Hematopoietic multipotent progenitor cell treated with erythropoietin and hydrocortisone succinate and interleukin-3 and kit ligand, for 8 days (in vitro differentiated cells): ENCODE measurements at places on chromosomes 3 and 15.

DNA sequence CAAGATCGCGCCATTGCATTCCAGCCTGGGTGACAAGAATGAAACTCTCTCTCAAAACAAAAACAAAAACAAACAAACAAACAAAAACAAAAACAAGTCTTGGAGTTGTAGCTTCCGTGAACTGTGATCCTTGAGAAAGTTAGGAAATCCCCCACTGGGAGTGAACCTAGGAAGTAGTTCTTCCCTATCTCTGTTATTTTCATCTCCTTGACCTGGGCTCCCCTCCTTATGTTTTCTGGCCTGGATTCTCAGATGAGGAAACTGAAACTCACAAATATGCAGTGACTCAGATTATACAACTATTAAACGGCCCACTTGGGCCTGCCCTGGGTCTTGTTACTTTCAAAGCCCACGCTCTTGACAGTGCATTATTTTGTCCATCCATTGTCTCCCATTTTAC is 29.7 kb downstream of the SAXO2 start:
- no peak for DNase-seq

GRCh38 chr15:58762285-58762684 is 8.8 kb upstream of the MINDY2 start:
- no peak for DNase-seq

DNA sequence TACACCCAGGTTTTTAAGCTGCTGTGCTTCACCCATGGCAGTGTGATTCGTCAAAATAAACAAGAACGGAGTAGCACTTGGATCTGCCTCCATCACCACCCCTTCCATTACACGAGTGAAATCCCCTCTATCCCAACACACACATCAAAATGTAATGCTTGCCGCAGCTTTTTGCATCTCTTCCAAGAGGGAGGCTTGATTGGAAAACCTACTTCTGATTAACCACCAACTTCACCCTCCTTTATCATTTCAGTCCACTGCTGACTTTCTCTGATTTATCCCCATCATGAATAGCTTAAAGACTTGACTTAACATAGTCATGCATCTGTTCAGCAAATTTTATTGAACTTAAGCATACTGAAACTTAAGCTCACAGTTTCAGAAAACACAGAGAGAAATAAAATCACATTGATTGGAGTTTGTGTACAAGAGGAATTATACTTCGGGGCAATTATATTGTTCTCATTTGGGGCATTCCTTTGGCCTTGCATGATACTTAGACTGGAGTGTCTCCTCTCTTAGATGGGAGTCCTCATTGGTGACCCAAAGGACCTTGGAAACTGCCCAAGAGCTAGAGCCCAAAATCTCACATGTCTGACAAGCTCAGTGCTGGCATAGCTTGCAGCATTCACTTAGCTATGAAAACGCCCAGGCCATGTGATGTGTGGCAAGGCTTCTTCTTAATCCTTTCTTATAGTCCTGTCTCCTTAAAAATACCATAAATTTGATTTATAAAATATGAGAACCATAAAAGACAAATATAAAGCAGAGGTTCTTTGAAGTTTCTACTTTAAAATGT is 124.3 kb upstream of the UMPS start:
- DNase-seq: no peak

DNA sequence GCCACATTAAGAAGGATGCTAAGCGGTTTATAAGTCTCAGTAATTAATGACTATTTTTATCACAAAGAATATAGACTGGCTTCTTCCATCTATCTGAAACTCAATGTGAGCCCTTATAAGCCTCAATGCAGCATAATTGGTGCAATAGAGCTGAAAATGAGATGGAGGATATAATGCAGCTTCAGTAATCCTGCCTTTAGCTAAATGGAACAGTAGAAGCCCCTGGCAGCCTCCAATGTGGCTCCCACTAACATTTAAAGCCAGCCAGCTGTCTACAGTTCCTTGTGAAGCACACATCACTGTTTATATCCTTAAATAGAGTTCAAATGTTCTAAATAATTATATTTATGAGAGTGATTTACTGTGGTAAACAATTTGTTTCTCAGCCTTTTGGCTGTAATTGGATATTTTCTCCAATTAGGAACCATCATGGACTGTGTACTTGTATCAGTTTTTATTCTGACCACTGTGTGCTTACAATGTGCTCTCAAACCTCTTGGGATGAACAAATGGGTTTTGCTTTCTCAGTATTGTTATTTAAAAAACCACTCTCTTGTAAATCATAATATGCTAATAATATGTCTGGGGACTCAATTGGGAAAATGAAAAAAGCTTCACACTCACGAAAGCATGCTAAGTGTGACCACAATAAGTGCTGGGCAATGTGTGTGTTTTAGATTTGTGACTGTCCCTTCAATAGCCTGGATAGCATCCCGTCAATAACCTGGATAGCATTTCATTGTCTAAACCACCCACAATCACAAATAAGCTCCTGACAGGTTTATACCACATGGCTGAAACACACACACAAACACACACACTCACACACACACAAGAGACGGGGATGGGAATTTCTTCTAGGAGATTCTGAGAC is 366.6 kb downstream of the GBE1 start:
- no peak for DNase-seq

GRCh38 chr3:71438904-71439303 is 144.6 kb downstream of the FOXP1 start:
- DNase-seq: no peak

DNA sequence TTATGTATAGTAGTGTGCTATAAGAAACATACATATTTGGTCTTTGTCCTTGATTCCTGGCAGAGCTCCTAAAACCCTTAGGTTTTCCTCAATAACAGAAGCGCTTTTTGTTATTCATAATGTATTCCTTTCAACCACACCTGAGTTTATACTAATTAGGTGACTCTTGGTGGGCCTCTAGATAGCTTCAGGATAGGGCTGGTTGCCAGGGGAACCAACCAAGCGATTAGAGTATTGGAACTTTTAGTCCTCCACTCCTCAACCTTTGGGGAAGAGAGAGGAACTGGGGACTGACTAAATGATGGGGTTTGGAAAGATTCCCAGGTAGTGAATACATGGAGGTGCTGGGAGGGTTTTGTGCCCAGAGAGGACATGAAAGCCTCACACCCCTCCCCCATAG is 24.6 kb downstream of the TMCC1 start:
- DNase-seq: no peak

DNA sequence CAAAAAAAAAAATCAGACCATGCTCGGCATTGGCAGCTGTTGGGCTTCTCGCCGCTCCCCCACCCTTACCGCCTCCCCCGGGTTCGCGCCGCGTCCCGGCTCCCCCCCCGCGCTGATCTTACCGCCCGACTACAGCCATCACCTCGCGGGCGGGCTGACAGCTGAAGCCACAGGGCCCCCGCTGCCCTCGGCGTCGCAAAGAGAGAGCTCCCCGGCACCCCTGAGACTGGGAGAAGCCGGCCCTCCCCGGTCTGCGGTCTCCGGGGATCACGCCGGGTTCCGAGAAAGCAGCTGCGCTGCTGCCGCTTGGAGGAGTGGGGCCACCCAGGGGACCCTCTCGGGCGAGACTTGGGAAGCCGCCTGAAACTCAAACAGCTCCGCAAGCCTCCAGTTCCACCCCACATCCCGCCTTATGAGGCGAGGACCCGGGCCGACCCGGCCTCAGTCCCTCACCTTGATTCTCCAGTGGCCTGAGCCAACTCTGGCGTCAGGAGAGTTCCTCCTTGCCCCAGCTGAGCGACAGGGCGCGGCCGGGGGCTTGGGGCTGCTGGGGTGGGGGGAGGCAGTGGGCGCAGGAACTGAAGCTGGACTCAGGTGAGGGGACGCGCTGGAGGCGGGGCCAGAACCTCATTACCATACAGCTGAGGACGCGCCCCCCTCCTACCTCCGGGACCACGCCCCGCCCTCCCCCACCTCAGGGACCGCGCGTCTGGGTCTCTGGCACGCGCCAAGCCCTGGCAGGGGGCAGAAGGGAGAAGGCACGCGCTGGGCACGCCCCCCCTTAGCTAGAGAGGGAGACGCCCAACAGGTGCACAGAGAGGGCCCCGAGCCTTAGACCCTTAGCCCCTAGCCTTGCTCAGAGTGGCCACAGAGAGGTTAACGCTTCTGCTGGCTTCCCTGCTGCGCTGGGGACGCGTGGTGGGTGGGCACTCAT is 1.0 kb upstream of the DLL4 start:
- no peak for DNase-seq

- peak; percentile 14 for DNase-seq
Observed at GRCh38 chr3:127254730-127255129, 33.1 kb downstream of the PRR20G start.

DNA sequence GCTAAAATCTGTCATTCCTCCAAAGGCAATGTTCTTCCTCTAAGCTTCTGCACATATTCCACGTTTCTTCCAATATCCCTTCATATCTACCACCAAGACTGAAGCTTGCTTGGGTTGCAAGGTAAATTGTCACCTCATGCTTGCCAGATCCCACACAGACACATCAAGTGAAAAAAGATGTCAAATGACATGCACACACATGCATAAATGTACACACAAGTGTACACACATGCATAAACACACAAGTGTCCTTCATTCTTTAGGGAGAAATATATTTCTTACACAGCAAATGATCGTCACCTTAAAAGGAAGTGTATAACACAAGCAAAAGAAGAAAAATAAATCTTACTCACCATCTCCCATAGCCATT is 59.4 kb downstream of the CLASP2 start:
- no peak for DNase-seq

GRCh38 chr3:146421819-146422759 is 47.3 kb downstream of the PLSCR2 start:
- DNase-seq: no peak

- peak; percentile 31 for DNase-seq
Observed at GRCh38 chr15:25501828-25502446, 63.1 kb upstream of the UBE3A start.

DNA sequence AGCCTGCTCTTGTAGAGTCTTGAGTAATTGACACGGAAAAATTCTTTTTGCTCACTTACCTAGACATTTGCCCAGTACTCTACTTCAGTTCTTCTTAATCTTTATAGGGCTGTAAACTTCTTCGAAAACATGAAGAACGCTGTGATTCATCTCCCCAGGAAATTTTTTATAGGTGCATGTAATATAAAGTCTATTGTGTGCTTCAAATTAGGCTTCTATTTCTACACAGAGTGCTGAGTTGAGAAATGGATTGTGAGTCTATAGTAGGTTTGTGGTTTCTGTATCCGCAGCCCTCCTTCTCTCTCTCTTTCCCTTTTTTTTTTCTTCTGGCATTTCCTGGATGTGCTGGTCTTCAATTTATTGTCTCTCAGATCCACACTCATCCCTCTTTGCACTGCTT is 183.3 kb upstream of the DCBLD2 start:
- DNase-seq: no peak

DNA sequence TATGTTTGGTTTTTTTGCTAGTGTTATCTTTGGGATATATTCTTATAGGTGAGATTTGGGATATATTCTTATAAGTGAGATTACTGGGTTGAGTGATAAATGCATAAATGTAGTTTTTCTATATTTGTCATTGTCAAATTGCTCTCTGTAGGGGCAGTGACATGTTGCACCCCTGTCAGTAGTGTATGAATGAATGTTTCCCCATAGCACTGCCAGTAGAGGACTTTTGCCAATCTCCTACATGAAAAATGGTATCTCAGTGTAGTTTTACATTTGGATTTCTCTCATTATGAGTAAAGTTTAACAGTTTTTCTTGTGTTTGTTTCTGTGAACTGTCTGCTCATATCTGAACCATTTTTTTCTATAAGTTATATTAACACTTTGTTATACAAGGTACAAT is 13.6 kb downstream of the U2SURP start:
- DNase-seq: no peak

GRCh38 chr3:188001093-188001492 is 152.9 kb upstream of the LPP start:
- no peak for DNase-seq

DNA sequence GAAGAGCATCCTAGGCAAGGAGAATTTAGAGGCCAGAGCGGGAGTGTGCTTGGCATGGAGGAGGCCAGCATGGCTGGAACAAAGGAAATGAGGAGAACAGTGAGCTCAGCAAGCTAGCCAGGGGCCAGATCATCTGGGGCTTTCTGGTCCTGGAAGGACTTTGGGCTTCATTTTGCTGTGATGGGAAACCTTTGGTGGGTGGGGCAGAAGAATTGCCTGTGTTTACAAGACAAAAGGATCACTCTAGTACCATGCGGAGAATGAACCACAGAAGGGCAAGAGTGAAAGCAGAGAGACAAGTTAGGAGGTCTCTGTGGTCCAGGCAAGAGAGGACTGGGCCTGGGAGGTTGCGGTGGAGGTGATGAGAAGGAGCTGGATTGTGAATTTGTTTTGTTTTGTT is 61.6 kb upstream of the FOXP1 start:
- no peak for DNase-seq

DNA sequence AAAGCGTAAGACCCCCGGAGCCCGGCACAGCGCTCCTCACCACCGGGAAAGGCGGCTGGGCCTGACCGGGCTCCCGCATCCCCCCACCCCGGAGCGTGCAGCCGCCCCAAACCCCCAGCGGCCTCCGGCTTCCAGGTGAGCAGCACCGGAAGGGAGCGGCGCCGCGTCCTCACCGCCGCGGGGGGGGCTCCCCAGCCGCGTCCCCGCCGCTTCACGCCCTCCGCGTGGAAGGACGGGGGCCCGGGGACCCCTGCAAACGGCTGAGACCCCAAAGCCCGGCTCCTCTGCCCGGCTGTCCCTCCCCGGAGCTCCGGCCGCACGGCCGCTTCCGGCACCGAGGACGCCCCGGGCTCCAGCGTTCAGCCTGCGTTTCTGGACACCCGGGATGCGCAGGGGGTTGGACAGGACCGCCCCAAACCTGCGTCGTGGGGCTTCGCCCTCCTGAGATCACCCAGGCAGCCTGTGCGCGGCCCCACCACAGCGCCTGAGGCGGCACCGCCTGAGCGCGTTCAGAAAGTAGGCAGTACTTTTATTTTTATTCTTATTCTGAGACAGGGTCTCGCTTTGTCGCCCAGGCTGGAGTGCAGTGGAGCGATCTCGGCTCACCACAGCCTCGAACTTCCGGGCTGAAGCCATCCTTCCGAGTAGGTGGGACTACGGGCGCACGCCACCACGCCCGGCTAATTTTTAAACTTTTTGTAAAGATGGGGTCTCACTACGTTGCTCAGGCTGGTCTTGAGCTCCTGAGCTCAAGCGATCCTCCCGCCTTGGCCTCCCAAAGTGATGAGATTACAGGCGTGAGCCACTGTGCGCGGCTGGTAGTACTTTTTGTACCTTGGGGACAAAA is 51.6 kb upstream of the BLM start:
- DNase-seq: peak; percentile 72

GRCh38 chr15:43133430-43134156 is at the start of gene TMEM62:
TSS of gene TMEM62 (plus strand) at chr15:43133586. CDS start at chr15:43133803, 217 bp downstream.
- DNase-seq: peak; percentile 77
